GF-D8 (cell line): ENCODE measurements at places on chromosomes 11 and 22.

DNA sequence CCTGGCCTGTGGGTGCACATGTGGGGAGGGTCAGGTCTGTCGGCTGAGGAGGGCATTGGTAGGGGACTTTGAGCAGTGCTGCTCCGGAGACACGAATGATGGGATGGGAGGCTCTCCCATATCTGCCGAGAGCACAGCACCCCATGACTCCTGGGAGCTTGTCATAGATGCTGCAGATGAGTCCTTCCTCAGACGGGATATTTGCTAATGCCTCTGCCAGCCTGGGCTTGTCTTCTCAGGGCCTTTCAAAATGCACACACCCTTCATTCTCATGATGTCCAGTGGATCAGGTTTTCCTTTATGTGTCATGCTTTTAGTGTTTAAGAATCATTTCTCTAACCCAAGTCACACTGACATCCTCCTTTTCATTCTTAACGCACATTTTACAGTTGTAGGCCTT lies 8.1 kb upstream of the RNH1 start:
- DNase-seq: no peak

- peak; percentile 67 for DNase-seq
Observed at GRCh38 chr11:36390963-36391471, 94.9 kb downstream of the PRR5L start.

GRCh38 chr11:69867076-69868005 lies 48.1 kb upstream of the FGF3 start:
- DNase-seq: no peak

GRCh38 chr11:2041963-2042362 lies 44.3 kb upstream of the H19 start:
- DNase-seq: no peak

DNA sequence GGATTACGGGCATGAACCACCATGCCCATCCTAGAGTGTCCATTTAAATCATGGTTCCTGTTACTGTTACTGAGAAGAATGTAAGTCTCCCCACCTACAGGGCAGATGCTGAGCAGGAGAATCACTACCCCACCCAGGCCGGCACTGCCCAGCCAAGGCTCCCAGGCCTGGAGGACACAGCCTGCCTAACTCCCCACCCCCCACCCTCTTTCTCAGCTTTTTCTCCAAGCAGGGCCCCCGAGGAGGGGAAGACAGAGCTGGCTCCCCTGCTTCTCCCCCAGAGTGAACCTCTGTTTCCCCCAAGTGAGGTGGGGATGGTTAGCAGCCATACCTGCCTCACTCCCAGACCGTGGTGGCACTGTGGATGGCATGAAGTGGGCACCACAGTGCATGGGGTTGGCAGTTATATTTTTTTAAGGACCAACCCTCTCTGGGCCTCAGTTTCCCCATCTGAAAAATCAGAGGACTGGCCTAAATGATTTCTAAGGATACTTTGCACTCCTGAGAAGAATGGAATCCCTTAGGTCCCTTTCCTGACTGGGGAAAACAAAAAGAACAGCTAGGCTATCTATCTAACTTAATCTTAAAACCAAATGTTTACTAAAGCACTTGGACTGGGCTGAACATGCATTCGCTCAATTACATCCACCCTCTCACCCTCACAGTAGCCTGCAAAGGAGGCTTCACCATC lies 5.0 kb downstream of the CBX7 start:
- no peak for DNase-seq

GRCh38 chr11:17012712-17013547 lies 1.3 kb downstream of the PLEKHA7 start:
- DNase-seq: no peak
